ENCODE measurements at places on chromosomes 6 and 20.

GRCh38 chr6:7589221-7589620, 777 bp upstream of the SNRNP48 start:
- DNase-seq, result no peak

GRCh38 chr6:15370733-15371671, 125.1 kb downstream of the JARID2 start:
- DNase-seq, result no peak

GRCh38 chr6:21213492-21213891, 380.1 kb upstream of the SOX4 start:
- DNase-seq, result no peak

- no peak for DNase-seq
Measured at GRCh38 chr6:75275067-75275466, 9.5 kb downstream of the TMEM30A start.
